ENCODE measurements at places on chromosomes 7 and 10. TPM values are rescaled to one million over a fixed set of nuclear protein-coding genes. Genes with fewer than 3 reads are reported as not detected.

GRCh38 chr10:54833029-54833428 is 32.0 kb upstream of the PCDH15 start:
- DNase-seq = no peak

GRCh38 chr7:99579956-99580777 is 17.9 kb upstream of the TMEM225B start:
- peak; percentile 91 for DNase-seq

GRCh38 chr7:23520582-23520981 is 11.2 kb downstream of the TRA2A start:
- peak; percentile 73 for DNase-seq

- DNase-seq = no peak
Observed at GRCh38 chr7:124162667-124163066, 129.8 kb upstream of the TMEM229A start.

The DRGX gene
- total RNA-seq = not detected

- DNase-seq = peak; percentile 34
Observed at GRCh38 chr10:132640326-132641125, 102.9 kb downstream of the INPP5A start.

DNA sequence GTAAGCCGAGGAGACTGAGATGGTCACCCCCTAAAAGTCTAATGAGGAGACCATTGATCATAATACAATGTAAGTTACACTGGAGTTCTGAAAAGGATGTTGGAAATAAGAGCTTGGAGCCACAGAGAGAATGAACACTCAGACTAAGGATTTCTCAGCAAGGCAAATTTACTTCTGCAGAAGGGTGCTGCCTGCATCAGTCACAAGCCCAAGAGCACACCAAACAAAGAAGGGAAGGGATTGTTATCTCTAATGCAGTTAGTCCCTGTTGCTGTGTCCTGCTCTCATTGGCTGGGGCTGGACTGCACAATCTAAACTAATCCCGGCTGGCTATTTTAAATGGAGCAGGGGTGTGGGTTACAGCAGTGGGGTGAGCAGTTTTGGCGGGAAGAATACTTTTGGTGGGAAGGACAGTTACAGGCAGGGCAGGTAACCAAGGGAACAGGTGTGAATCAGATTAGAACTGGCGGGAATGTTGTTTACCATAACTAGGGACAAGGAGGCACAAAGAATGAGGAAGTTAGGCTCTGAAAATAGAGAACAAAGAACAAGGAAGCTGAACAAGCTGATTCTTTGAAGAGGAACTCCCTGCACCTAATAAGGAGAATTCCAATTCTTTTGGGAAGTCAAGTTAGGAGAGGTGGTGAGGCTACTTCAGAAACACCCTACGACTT is 30.3 kb upstream of the TRIM24 start:
- no peak for DNase-seq

The MRLN gene
- not detected for total RNA-seq

- no peak for DNase-seq
Observed at GRCh38 chr10:78002541-78003288, 26.6 kb downstream of the POLR3A start.

DNA sequence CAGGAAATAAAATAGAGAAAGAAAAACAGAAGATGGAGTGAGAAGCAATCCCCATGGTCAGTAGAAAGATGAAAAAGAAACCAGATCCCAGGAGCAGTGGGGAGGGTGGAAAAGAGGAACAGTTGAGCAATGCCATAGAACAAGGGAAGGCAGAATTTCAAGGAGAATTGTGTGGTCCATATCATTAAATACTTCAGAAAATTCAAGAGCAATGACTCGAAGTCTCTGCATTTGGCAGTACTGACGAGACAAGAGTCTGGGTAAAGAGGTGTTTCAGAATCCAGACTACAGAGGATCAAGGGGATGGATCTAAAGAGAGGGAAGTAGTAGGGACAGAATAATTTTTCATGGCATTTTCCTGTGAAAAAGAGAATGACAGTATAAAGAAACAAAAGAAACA is 512.6 kb downstream of the PHTF2 start:
- no peak for DNase-seq

The CUTC gene
- 20.9 TPM for total RNA-seq

DNA sequence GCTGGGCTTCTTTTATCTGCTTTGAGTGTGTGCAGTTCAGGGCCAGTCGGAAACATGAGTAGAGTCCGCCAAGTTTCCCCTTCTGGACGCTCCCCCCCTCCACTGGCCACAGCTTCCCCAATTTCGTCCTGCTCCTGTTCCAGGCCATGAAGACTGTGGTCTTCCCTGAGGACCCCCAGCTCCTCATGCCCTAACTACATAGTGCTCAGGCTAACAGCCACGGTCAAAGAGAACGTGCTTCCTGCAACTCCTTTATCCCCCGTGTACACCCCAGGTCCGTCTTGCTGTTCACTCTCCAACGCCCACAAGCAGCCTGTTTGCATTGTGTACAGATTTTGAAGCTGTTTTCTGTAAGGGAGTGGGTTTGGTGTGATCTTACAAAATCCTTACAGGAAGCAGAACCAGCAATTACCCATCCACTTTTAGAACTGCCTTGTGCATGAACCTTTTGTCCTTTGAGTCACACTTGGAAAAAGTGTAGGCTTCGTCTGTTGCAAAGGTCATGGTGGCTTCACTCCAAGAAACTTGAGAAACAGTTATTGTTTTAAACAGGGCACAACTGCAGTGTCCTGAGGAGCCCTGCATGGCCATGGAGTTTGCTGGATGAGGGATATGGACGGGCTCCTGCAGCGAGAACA is 77.0 kb upstream of the FAM20C start:
- DNase-seq = peak; percentile 6

DNA sequence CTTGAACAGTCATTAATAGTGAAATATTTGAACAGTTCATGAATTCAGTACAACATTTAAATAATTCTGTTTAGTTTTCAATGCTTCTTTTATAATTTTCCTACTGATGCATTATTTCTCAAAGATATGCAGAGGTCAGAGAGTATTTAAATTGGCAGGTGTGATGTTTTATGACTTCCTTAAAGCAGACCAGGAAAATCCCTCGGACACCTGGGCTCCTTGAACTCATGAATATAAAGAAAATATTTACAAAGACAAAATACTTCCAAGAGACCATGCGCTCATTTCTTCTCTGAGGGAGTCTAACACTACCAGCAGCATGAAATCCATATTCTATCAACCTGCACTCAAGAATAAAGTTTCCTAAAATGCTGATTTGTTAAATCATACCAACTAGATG is 127.6 kb downstream of the IPMK start:
- DNase-seq = no peak

The SLC13A1 gene
- not detected for total RNA-seq

The CDH23 gene
- 2.1 TPM for total RNA-seq

The MXI1 gene
- 28.3 TPM for total RNA-seq

DNA sequence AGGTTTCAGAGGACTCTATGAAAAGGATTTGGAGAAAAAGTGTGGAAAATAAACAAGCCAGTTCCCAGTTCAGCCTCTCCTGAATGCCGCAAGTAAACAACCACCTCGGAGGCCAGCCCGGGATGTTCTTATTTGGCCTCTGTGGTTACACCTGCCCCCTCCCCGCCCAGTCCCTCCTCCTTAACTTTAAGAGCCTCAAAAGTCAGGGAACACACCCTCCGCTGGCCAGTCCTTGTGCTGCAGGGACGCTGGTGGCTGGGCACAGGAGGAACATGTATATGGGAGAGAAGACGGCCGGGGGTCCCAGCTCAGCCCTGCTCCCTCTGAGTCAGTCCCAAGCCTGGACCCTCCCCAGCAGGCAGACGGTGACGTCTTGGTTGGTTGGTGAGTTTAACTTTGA is 6.1 kb downstream of the CHST3 start:
- peak; percentile 93 for DNase-seq

The SAP25 gene
- 5.3 TPM for total RNA-seq

DNA sequence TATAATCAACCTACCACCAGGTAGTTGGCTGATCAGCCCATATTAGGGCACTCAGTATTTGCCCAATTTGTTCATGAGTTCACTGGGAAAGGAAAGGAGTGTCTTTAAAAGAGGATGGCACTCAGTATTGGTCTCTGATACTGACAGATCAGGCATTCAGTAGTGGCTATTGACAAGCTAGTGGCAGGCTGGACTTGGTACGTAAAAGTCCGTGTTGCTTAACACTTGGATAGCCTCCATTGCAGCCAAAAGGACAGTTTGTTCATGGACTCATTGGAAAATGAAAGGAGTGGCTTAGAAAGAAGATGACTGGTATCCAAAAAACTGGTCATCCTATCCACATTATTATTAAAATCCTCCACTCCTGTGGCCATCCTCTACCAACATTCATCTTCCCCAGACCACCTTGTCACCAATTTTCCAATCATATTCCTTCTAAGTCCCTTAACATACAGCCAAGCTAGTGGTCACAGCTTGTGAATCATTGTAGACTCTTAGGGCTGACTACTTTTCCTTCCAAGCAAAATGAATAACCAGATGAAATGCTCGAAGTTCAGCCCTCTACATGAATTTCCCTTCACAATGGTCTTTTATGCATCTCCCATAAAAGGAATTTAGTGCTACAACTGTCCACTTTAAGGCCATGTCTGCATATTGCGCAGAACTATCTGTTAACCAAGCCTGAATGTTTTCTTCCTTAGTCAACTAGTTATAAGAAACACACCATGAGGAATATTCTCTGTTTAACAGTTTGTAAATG is 78.6 kb upstream of the MAGI2 start:
- no peak for DNase-seq
